Jurkat, Clone E6-1 (cell line): ENCODE measurements at places on chromosomes 16 and 17.

DNA sequence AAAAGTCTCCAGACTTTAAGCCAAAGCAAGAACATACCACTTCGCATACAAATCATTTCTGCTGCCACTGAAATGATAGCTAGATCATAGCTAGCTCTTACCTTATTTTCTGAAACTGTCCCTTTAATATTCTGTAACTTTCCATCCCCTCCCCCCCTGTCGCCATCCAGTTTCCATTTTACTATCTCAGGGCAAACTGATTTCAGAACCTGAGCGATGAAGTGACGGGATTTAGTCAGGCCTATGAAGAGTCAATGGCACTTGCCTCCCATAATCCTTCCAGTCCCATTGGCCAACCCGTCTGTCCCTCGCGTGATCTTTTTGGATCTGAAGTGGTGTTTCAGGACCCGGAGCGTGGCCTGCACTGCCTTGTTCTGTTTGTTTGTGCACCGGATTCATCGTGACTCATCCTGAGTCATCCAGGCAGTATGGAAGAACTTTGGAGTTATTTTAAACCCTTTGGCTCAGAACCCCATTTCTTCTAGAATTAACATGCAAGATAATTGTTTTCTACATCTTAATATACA, 199.8 kb upstream of the CHMP6 start:
- no peak for DNase-seq

GRCh38 chr16:87580855-87581261, 21.4 kb upstream of the JPH3 start:
- no peak for DNase-seq

- no peak for DNase-seq
These were observed 1.9 kb upstream of the TRIM37 start for GRCh38 chr17:59108400-59109102.

GRCh38 chr16:72560617-72561016, 388.7 kb upstream of the PMFBP1 start:
- DNase-seq: no peak

- peak; percentile 98 for DNase-seq
These were observed 14.7 kb upstream of the CTCF start for GRCh38 chr16:67547423-67548264.

- peak; percentile 33 for DNase-seq
These were observed 7.5 kb downstream of the NPTX1 start for GRCh38 chr17:80468781-80469493.

- no peak for DNase-seq
These were observed 47.8 kb upstream of the SCNN1B start for GRCh38 chr16:23254338-23254737.

- DNase-seq: no peak
These were observed 32.1 kb upstream of the SMURF2 start for GRCh38 chr17:64694207-64694606.

GRCh38 chr17:8941520-8941919, 24.0 kb downstream of the PIK3R5 start:
- peak; percentile 66 for DNase-seq

DNA sequence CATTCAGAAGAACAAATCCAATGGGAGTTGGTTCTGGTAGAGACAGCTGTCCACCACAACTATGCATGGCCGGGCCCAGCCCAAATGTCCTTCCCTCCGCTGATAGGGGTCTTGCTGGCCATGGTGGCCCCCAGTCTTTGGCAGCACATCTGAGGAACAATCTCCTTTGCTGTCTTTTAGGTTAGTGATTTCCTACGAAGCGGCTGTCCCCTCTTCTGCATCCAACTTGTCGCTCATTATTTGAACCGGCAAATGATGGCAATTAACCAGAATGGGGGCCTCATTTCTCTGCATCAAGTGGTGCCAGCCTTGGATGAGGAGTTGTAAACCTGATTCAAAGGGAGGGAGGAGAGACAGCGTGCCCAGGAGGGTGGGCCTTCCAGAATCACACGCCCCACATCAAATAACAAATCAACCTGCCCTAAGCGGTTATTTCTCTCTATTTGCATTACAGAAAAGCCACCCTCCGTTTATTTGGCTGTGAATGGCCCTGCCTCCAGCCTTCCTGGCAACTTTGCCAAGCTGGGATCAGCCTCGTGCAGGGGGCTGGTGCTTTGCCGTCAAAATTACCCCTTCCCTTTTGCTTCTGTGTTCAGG, 156.5 kb downstream of the RGS9 start:
- DNase-seq: no peak

- no peak for DNase-seq
These were observed 3.2 kb downstream of the NAGS start for GRCh38 chr17:44007346-44008204.

- no peak for DNase-seq
These were observed 86.6 kb downstream of the PRKCB start for GRCh38 chr16:23922406-23922805.

- DNase-seq: no peak
These were observed 426.3 kb downstream of the ZFHX3 start for GRCh38 chr16:72621651-72622050.

GRCh38 chr17:68462381-68463210, 5.3 kb upstream of the WIPI1 start:
- peak; percentile 91 for DNase-seq

DNA sequence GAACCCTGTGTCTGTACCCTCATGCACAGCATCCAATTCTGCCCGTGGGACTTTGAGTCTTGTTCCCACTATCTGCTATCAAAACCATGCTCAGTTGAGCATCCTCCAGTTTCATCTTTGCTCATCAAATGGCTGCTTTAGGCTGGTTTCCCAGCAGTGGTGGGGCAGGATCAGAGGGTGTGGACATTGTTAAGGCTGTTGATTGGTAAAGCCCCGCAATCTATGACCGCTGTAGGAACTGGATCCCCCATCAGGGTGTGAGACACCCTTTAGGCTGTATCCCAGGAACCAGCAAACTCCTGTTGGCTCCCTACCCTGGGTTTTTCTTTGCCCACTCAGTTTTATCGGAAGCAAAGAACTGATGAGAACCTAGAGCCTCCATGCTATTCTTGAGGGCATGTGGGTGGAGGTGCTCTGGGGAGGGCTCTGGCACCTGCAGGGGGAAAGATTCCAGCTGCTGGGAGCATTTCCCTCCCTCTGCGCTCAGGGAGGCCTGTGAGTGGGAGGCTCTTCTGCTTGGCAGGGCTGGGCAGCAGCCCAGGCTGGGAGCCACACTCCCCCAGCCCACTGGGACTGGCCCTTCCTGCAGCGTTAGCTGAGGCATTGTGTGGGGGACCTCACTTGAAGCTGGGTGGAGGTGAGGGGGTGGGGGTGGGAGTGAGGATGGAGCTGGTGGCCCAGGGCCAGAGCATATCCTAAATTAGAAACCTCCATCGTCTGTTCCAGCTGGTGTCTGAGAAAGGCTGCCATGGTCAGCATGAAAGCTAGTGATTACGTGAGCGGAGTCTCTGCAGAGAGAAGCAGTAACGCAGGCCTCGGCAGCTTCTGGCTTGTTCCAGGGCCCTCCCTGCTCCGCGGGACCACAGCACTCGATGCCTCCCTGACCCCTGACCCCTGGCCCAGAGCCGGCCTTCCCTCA, 160.6 kb downstream of the IRF8 start:
- DNase-seq: no peak

DNA sequence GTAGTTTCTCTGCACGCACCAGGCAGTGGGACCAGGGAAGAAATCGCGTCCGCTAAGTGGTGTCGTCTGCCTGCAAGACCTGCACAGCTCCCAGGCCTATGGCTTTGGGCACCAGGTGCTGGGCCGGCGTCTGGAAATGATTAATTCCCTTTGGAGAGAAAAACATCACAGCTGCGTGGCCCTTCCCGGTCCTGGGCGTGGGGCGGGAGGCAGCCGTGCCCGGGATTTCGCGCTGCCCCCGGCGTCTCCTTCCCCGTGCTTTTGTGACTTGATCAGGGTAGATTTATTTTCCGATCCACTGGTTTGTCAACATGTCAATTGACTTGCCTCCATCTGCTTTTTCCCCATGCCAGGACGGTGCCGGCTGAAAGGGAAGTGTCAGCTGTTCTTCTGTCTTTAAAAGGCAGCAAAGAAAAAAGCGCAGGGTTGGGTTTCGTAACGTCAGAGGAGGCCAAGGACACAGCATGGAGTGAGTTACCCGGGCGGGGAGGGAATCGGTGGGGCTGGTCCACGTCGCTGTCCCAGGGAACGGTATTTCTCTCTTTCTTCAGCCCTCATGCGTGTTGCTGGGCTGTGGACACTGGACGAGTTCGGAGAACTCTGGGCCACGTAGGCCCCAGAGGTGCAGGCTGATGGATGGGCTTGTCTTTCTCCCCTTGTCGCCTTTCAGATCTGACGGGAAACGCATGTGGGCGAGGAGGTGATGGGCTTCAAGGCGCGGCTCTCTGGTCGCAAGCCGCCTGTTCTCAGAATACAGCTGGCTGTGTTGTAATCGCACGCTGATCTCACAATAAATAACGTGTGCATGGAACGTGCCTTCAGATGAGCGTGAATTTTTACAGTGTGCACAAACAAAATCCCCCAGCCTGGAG, 188.1 kb upstream of the ZNF469 start:
- no peak for DNase-seq

GRCh38 chr16:11711662-11712061, 31.0 kb downstream of the TXNDC11 start:
- no peak for DNase-seq

- DNase-seq: peak; percentile 20
These were observed 13.2 kb downstream of the IL4R start for GRCh38 chr16:27326738-27327585.

GRCh38 chr17:78923660-78924453, 1.3 kb downstream of the TIMP2 start:
- DNase-seq: peak; percentile 87

- DNase-seq: no peak
These were observed 102.2 kb downstream of the AATF start for GRCh38 chr17:37050920-37051319.

DNA sequence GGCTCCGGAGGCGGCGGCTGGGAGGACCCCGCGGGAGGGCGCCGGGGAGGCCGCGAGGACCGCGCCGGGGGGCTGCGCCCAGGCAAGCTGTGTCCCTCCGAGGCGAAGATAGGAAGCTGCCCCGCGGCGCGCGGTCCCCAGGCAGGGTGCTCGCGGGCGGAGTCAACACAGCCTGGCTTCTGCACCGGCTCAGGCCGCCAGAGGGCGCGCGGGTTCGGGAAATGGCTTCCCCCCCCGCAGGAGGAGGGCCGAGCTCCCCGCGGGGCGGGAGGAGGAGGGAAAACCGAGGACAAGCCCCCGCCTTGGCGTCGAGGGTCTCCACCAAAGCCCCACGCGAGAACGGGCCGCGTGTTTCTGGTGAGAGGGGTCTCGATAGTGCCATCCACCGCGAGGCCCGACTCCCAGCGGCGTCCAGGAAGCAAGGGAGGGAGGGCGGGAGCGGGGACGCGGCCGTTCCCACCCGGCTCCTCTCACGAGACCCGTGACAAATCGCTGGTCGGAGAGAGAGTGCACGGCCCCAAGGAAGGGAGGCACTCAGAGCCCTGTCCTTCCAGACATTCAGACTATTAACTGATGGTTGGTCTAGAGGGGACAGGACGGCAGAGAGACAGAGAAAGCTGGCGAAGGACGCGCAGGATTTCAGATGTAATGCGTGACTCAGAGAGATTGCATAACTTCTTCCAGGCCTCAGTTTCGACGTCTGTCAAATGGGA, 64.4 kb upstream of the DNAJA2 start:
- DNase-seq: peak; percentile 63

- no peak for DNase-seq
These were observed 38.3 kb upstream of the HAPSTR1 start for GRCh38 chr16:9053006-9053601.

DNA sequence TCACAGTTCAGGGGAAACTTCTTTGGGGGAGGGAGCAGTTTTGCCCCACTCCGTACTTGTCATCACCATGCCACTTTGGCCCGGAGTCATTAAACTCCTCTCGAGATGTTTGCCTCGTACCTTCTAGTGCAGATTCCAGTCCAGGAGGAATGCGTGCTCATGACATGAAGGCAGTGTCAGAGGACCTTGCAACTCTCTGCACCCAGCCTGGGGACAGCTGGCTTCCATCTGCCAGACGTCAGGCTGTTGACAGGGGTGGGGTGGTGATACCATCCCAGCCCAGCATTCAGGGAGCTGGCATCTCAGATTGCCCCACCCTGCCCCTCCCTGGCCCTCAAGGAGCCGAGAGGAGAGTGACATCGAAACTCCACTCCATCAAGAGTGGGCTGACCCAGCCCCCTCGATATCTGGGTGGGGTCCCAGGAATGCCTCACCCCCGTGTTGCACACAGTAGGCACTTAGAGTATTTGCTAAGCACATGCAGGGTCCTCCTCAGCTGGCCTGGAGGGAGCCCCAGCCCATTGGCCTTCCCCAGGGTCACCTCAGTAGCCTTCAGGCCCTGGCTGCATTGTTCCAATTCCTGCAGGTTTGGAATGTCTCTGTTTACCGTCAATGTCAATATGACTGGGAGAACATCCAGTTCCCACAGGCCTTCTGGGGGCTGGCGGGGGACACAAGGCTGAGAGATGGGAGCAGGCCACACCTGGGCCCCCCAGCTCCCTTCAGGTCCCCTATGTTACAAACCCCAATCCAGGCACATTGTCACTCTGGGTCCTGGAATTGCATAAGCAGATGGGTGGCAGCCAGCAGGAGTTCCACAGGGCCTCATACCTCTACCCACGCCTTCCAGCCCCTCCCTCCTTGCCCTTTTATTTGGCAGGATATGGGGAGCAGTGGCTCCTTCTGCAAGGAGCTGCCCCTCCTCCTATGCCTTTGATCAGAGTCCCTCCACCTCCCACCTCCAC, 21.3 kb upstream of the EMP2 start:
- no peak for DNase-seq

GRCh38 chr16:85686912-85687591, 1.7 kb downstream of the GINS2 start:
- peak; percentile 55 for DNase-seq

- no peak for DNase-seq
These were observed at the start of gene DUXB for GRCh38 chr16:75701361-75701760. Gene DUXB (minus strand): TSS chr16:75701461. CDS start chr16:75701418, 43 bp downstream.

GRCh38 chr17:17050346-17051345, 8.4 kb downstream of the MPRIP start:
- DNase-seq: no peak

GRCh38 chr16:381789-382717, at the start of gene PGAP6:
Gene PGAP6 (minus strand): TSS chr16:381978. CDS start chr16:381821, 157 bp downstream.
- DNase-seq: no peak

- no peak for DNase-seq
These were observed 27.2 kb upstream of the VAT1L start for GRCh38 chr16:77761204-77761603.

- no peak for DNase-seq
These were observed 14.0 kb downstream of the CPSF4L start for GRCh38 chr17:73247726-73248125.
